NCI-H1105 (cell line): ENCODE measurements at places on chromosomes 2 and 18.

DNA sequence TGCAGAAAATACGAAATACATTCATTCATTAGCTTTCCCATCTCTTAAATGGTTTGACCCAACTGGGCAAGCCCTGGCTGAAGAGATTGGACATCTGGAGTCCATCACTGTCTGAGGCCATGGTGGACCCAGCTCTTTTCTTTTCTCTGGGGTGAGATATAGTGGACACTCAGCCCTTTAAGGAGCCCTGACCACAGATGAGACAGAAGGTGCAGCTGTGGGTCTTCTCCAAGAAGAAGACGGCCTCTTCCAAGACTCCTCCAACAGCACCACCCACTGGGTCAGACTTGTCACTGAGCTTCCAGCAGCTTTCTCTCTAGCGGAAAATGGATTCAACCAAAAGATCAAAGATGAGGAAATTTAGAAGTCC, 27.2 kb downstream of the TWIST2 start:
- DNase-seq, result no peak

DNA sequence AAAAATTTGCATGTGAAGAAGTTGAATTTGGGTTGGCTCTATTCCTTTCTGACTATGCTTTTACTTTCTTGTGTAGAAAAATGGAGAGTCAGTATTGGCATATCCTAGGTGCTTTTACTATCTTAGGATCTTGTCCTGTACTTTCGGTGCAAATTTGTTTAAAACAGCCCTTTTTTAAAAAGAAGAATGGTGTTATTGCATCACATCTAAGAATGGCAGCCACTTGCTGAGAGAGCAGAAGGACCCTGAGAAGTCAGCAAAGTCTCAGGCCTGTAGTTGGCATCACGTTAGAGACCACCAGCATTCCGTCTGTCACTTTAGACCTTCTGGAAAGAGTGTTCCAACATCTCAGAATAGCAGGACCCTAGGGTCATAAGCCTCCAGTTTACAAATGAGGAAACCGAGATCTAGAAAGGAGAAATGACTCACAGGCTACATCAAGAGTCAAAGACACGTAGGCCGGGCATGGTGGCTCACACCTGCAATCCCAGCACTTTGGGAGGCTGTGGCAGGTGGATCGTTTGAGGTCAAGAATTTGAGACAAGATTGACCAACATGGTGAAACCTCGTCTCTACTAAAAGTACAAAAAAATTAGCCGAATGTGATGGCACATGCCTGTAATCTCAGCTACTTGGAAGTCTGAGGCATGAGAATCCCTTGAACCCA, 42.5 kb downstream of the SPATS2L start:
- no peak for DNase-seq

GRCh38 chr2:189164746-189165145, 14.8 kb downstream of the COL5A2 start:
- DNase-seq, result no peak

DNA sequence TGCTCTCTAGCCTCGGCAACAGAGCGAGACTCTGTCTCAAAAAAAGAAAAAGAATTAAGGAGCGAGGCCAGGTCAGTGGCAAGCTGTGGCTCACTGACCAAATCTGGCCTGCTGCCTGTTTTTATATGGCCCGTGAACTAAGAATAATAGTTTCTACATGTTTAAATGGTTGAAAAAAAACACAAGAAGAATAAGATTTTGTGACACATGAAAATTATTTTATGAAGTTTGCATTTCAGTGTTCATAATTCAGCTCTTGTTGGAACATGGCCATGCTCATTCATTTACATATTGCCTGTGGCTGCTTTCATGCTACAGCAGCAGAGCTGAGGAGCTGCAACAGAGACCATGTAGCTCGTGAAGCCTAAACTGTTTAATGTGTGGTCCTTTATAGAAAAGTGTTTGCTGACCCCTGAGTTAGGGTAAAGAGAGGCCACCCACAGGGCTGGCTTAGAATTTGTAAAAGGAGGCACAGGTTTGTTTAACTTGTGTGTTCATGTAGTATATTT, 59.5 kb downstream of the MFSD6 start:
- DNase-seq, result peak; percentile 9

- DNase-seq, result no peak
Measured at GRCh38 chr2:101063352-101064124, 61.4 kb downstream of the RPL31 start.

GRCh38 chr2:52933878-52934277, 833.7 kb upstream of the CHAC2 start:
- DNase-seq, result no peak

GRCh38 chr2:73877071-73877802, 15.6 kb upstream of the ACTG2 start:
- DNase-seq, result no peak

GRCh38 chr2:58976375-58977071, 735.4 kb upstream of the FANCL start:
- no peak for DNase-seq
